ENCODE measurements at places on chromosomes 2 and 18. TPM values are rescaled to one million over a fixed set of nuclear protein-coding genes. Genes with fewer than 3 reads are reported as not detected.

Gene ST8SIA3
- not detected for total RNA-seq

Gene GBX2
- total RNA-seq, result 0.60 TPM

Gene MC5R
- total RNA-seq, result not detected

Gene DLX1
- 0.38 TPM for total RNA-seq

Gene VWC2L
- not detected for total RNA-seq

Gene CASP10
- total RNA-seq, result 4.8 TPM

Gene STARD6
- total RNA-seq, result not detected

Gene SLC9A4
- total RNA-seq, result not detected

Gene REG3G
- total RNA-seq, result not detected

Gene CHRNG
- total RNA-seq, result not detected

Gene RAB27B
- total RNA-seq, result 1.3 TPM

Gene SLC11A1
- 0.12 TPM for total RNA-seq

Gene MAB21L4
- total RNA-seq, result not detected

Gene MBD2
- 292 TPM for total RNA-seq

Gene SPRED2
- 4.6 TPM for total RNA-seq

Gene MOGAT1
- not detected for total RNA-seq

Gene ACMSD
- not detected for total RNA-seq

Gene SLC9A2
- total RNA-seq, result not detected

Gene CLHC1
- total RNA-seq, result 5.6 TPM

Gene SPP2
- not detected for total RNA-seq

Gene CD8B
- total RNA-seq, result not detected

Gene SLC8A1
- total RNA-seq, result 25.4 TPM

Gene ASXL3
- 1.8 TPM for total RNA-seq

Gene ERBB4
- total RNA-seq, result 5.0 TPM

Gene KCMF1
- 39.8 TPM for total RNA-seq

Gene CYTIP
- total RNA-seq, result 0.23 TPM

Gene HSBP1L1
- 2.7 TPM for total RNA-seq

Gene KLHL30
- total RNA-seq, result 0.59 TPM

Gene HOXD13
- not detected for total RNA-seq

Gene CD226
- total RNA-seq, result 0.23 TPM

Gene CAVIN2
- total RNA-seq, result 18.4 TPM

Gene TDRD15
- total RNA-seq, result not detected

Gene WIPF1
- 7.2 TPM for total RNA-seq

Gene EPAS1
- total RNA-seq, result 9.3 TPM

Gene REG3A
- not detected for total RNA-seq

Gene MEIS1
- total RNA-seq, result 29.5 TPM

Gene CYRIA
- total RNA-seq, result 4.3 TPM

Gene EPB41L3
- 0.68 TPM for total RNA-seq

Gene PIEZO2
- 5.3 TPM for total RNA-seq

Gene REG1A
- not detected for total RNA-seq

Gene FOXD4L1
- total RNA-seq, result 0.12 TPM

Gene DNAH7
- total RNA-seq, result 0.53 TPM

Gene RASGRP3
- total RNA-seq, result 4.1 TPM

Gene CDK15
- total RNA-seq, result 0.23 TPM

Gene RFTN2
- total RNA-seq, result 9.0 TPM

All from smooth muscle cell of the coronary artery (primary cell).